Anterior cingulate cortex (tissue), 58 donors: ENCODE measurements at places on chromosomes 11 and 22.

GRCh38 chr11:8099291-8099899 is 18.4 kb downstream of the TUB start:
- peak; percentile 28 for DNase-seq

DNA sequence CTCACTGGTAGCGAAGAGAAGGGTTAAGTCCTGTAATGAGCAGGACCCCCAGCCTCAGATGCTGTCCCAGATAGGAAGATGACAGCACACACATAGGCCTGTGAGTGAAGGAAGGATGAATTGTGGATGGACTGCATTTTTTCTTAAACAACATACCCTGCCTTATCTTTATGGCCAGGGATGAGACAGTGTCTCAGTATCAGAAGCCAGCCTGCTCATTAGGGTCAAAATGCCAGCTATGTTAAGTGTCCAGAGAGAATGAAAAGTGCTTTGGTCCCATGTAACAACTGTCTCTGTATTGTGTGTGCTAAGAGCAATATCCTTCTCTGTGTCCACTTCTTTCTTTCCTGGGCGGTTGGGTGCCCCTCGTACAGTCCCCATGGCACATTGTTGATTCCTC is 30.2 kb downstream of the PPFIBP2 start:
- DNase-seq = no peak

DNA sequence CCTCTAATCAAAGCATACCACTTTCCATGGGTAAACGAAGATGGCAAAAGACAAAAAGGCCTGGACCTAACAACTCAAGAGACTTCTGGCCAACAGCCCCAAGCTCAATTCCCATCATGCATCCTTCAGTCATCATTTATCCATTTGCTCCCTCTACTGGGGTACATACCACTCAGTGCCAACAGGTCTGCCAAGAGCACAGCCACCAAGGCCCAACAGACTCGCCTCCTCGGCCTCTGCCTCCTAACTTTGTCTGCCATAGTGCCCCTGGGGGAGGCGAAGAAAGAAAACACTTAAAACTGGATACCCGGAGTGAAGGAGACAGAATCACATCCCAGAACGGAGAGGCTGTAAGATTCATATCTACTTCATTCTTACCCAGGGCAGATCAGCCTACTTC is 1.1 kb downstream of the HYOU1 start:
- DNase-seq = no peak

GRCh38 chr11:11458485-11458884 is 105.4 kb upstream of the CSNK2A3 start:
- DNase-seq = no peak

- no peak for DNase-seq
Measured at GRCh38 chr11:106331176-106331575, 253.7 kb downstream of the AASDHPPT start.

DNA sequence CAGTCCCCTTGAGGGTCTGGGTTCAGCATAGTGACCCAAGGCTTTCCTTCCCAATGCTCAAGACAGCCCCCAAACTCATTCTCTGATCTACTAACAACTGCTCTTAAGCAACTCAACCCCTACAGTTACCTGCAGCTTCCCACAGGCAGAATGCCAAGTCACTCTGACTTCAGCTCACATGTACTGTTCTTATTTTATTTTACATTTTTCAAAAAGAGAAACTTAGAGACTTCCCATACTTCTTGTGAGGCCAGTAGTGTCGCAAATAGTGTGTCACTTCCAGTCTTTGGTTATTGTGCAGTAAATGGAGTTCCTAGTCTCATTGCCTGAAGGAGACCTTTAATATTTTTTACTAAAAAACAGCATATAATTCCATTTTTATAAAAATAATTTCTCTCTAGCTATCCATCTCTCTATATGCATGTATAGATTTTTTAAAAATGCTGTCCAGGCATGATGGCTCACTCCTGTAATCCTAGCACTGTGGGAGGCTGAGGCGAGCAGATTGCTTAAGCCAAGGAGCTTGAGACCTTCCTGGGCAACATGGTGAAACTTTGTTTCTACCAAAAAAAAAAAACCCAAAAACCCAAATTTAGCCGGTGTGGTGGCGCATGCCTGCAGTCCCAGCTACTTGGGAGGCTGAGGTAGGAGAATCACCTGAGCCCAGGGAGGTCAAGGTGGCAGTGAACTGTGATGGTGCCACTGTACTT is 41.8 kb downstream of the ENTHD1 start:
- DNase-seq = no peak

DNA sequence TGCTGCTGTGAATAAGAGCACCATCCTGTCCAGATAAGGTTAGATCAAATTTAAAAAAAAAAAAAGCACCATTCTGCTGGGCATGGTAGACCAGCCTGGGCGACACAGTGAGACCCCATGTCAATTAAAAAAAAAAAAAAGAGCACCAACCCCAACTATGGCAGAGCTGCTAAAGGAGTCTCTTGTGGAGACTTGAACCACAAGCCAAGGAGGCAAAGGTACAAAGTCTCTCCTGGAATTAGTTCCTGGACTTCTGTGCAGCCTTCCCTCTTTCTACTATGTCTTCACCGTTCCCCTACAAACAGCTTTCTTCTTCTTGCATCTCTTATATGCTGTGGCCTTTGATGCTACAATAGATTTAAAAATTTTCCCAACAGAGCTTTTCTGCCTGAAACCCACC is 1.3 kb downstream of the PIK3C2A start:
- DNase-seq = no peak

DNA sequence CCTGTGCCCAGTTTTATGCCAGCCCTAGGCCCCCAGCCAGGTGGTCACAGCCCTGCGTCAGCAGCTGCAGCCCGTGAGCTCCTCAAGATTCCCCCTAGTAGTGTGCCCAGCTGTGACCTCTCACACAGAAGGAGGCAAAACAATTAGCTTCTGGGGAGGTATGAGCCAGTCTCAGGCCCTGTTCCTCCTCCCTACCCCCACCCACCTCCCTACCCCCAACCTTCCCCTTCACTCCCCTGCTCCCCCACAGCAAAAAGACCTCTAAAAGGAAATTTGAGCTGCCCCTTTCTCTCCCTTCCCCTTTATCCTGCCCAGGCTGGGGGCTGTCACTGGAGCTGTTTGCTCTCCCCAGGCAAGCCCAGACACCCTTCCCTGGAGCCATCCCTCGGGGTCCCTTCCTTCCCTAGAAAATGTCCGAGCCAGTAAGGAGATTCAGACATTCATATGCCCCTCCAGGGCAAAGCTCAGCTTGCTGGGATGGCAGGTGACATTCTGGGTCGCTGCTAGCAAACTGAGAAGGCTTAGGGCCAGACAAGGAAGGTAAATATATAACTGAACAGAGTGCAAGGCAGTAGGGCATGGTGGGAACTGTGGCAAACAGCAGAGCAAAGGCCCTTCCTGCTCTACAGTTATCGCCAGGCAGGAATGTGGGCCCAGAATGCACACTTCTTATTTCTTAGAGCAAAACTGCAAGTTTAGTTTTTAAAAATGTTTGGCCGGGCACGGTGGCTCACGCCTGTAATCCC is 300.2 kb downstream of the MN1 start:
- DNase-seq = no peak

DNA sequence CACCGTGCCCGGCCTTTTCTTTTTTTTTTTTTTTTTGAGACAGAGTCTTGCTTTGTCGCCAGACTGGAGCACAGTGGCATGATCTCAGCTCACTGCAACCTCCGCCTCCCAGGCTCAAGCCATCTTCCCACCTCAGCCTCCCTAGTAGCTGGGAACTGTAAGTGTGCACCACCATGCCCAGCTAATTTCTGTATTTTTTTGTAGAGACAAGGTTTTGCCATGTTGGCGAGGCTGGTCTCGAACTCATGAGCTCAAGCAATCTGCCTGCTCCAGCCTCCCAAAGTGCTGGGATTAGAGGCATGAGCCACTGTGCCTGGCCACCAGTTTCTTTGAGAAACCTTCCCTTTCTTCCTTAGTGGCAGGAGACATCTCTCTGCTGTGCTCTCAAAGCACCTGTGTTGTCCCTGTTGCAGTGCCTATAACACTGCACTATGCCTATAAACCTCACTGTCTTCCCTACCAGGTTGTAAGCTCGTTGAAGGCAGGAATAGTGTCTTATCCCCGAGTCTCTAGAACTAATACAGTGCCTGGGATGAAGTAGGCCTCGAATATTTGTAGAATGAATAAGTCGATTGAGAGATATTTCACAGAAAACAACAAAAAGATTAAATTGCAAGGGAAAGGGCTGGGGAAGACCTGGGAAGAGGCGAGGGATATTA is 13.7 kb downstream of the TAGLN start:
- no peak for DNase-seq

- DNase-seq = no peak
Measured at GRCh38 chr11:118174006-118174567, 2.4 kb downstream of the SCN2B start.

GRCh38 chr22:21972293-21972779 is 10.3 kb downstream of the TOP3B start:
- no peak for DNase-seq
